ENCODE measurements at places on chromosomes 5 and 9.

- no peak for DNase-seq
These were observed 1.9 kb upstream of the GRIN1 start for GRCh38 chr9:137136881-137137607.

DNA sequence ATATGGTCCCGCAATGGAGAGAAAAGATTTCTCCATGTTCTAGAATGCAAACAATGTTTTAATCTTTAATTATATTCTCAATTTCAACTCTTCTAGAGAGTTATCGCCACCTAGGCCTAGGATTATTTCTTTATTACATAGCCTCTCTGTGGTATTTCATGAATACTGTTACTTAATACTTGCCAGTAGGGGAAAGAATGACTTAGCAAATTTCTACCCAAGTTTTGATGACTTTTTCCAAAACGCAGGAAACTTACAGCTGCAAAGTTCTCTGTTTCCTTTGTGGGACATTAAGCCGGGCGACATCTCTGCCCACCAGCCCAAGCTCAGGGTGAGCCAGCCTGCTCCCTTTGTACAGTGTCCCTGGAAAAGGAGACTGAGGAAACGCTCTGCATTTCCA is 73.8 kb downstream of the MED27 start:
- DNase-seq: no peak

DNA sequence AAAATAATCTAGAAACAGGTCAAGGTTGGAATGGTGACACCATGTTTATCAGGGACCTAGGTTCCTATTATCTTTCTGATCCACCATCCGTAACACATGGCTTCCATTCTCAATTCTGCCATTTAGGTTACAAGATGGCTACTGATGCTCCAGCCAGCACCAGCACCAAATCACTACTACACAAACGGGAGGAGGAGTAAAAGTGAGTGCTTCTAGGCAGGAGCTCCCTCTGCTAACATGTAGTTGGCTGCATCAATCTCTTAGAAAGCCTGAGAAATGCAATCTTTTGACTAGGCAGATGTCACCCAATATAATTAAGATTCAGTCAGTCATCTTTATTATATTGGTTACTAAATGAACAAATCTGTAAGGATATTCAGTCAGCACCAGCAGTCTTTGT is 515.9 kb downstream of the RAB3C start:
- DNase-seq: no peak

- peak; percentile 24 for DNase-seq
These were observed 67.2 kb upstream of the DAP start for GRCh38 chr5:10828241-10828640.

DNA sequence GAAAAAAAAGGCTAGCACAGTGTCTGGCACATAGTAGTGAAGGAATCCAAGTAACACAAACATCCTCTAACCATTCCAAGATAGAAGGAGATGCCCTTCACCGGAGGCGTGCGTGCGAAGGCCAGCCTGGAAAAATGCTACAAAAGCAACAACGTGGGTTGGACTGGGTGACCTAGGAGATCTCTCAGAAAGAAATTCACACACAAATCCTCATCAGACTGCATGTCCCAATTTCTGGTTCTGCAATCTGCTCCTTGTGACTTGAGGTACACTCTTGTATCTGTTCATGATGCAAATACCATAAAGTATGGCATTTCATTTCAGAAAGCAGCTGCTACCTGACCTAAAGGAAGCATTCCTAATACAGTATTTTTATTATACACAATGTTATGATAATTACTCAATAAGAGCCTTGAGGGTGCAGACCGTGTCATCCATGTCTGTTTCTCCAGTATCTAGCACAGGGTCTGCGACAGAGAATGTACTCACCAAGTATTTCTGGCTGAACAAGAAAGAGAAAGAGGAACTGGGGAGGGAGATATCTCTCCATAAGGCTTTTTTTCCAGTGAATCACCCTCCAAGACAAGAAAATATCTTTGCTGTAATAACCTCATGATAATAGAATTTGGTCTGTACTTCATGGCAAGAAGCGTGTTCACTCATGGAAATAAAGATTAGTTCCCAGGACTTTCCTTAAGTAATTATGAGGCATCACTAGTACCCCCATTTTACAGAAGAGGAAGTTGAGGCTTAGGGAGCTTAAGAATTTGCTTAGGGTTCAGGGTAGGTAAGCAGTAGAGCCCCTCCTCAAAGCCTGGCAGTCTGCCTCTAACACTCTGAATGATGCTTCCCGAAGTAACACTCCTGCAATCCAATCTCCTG is 138.3 kb downstream of the CDK5RAP2 start:
- no peak for DNase-seq

GRCh38 chr5:72222521-72222920 is 97.5 kb downstream of the MRPS27 start:
- no peak for DNase-seq

DNA sequence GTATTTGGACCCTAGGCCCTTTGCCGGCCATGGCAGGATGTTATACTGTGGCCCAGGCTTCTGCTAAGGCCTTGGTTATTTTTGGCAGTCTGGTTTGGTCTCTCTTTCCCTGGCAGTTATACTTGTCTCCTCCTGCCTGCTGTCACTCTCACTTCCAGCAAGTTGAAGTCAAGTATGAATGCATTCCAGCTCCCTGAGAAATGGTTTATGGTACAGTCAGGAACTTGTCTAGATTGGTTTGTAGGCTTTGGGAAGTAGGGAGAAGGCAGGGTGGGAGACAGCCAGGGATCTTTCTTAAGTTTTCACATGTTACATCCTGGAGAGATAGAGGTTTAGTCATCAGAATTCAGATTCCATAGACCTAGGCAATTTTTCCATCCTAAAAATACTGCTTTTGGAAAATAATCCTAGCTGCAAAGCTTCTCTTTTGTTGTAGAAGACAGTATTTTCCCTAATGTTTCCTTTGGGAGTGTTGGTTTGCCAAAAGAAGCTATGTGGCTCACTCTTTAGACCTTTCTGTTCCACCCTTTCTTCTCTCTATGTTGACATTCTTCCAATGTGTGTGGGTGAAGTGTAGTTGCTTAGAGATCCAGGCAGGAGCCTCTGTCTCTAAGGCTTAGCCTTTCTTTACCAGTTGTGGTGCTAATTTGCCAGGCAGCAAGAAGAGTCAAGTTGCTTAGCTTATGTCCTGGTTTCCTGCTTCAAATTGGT is 2.5 kb upstream of the KDM3B start:
- DNase-seq: no peak

- DNase-seq: peak; percentile 63
These were observed 4.0 kb upstream of the FCHO2 start for GRCh38 chr5:72951671-72952468.

GRCh38 chr9:124709292-124709690 is 61.8 kb downstream of the NR6A1 start:
- no peak for DNase-seq
